ENCODE measurements at places on chromosomes 12 and 14.

- no peak for DNase-seq
Observed at GRCh38 chr14:96038920-96039632, at the start of gene C14orf132. Gene C14orf132 (plus strand): TSS chr14:96039362. CDS start chr14:96039501, 139 bp downstream.

DNA sequence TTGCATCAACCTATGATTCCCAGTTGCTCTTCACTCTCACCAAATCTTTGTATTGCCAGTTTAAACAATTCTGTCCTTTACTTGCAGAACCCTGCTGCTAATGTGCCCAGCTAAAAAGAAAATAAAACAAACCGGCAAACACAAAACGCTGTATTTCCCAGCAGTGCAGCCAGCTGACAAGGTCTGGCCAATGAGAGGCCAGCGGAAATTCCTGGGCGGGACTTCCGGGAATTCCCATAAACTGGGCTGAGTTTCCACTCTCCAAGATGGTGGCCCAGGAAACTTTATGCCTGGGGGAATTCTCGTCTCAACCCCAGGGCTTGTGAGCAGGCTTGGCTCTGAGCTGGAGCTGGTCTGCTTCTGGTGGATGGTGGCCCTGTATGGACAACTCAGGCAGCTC lies 807.3 kb upstream of the TMEM132C start:
- no peak for DNase-seq

DNA sequence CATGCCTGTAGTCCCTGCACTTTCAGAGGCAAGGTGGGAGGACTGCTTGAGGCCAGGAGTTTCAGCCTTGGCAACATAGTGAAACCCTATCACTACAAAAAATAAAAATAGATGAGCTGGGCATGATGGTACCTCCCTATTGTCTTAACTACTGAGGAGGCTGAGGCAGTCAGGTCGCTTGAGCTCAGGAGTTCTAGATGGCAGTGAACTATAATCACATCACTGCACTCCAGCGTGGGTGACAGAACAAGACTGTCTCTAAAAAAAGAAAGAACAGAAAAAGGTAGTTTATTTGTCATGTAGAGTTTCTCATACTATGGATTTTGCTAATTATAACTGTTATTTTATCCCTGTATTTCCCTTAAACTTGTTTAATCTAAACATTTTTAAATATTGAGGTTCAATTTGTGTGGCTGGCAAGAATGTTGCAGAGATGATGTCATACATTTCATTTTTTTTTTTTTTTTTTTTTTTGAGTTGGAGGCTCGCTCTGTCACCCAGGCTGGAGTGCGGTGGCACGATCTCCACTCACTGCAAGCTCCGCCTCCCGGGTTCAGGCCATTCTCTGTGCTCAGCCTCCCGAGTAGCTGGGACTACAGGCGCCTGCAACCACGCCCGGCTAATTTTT lies 39.7 kb upstream of the ATF7IP start:
- no peak for DNase-seq

- DNase-seq = no peak
Observed at GRCh38 chr12:122681814-122682213, 21.3 kb downstream of the HCAR2 start.

DNA sequence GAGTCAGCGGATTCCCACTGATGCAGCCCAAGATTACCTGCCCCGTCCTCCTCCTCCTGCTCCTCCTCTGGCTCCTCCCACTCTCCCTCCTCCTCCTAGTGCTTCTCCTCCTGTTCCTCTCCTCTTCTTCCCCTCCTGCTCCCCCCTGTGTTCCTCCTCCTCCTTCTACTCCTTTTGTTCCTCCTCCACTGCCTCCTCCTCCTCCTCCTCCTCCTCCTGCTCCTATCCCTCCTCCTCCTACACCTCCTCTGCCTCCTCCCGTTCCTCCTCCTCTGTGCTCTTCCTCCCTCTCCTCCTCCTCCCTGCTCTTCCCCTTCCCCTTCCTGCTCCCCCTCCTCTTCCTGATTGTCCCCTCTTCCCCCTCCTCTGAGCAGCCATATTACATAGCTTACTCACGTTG lies 141.3 kb downstream of the CACNA1C start:
- DNase-seq = no peak

GRCh38 chr14:99950181-99950580 lies 115.0 kb upstream of the EVL start:
- DNase-seq = no peak

DNA sequence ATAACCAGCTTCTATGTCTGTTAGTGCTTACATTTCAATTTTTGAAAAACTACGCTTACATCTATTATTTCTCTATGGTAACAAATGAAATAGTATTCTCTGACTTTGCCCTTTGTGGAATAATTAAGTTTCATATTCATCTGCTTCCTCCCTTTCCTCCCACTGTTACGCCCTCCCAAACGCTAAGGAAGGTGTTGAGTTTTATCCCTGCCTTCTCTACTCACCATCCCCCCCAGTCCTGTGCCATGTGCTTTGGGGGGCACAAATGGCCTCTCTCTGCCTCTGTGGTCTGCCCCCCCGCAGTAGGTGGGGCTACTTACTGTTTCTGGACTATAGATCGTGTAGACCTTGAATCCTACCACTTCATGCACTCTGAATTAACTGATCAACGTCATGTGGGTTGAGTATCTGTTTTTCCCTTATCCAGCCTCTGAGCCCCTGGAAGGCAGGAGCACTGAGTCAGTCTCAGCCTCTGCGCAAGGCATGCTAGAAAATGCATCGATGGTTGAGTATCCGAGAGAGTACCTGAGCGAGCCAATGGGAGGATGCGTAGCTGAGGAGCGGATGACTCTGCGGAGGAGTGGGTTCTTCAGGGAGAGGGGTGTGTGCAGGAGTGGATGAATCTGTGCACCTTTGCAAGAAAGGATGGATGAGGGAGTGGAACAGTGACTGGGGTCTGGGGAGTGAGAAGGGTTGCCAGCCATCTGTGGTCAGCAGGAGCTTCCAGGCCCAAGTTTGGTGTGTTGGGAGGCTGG lies 114.5 kb upstream of the RTL1 start:
- no peak for DNase-seq

DNA sequence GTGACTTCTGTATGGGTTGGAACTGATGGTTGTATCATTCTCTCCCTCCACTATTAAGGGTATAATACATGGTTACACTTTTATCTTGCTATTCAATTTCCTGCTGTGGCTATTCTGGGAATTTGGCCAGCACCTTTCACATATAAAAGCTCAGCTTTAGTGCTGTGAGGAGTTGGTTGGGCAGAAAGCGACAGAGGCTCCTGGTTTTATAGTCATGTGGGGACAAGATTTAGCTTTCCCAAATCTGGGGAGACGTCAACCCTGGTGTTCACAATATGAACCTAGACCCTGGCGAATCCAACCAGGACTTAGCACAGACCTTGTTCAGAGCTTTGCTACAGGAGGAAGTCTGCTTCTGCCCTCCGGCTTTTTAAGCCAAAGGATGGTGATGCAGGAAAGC lies 36.5 kb downstream of the FOS start:
- no peak for DNase-seq

DNA sequence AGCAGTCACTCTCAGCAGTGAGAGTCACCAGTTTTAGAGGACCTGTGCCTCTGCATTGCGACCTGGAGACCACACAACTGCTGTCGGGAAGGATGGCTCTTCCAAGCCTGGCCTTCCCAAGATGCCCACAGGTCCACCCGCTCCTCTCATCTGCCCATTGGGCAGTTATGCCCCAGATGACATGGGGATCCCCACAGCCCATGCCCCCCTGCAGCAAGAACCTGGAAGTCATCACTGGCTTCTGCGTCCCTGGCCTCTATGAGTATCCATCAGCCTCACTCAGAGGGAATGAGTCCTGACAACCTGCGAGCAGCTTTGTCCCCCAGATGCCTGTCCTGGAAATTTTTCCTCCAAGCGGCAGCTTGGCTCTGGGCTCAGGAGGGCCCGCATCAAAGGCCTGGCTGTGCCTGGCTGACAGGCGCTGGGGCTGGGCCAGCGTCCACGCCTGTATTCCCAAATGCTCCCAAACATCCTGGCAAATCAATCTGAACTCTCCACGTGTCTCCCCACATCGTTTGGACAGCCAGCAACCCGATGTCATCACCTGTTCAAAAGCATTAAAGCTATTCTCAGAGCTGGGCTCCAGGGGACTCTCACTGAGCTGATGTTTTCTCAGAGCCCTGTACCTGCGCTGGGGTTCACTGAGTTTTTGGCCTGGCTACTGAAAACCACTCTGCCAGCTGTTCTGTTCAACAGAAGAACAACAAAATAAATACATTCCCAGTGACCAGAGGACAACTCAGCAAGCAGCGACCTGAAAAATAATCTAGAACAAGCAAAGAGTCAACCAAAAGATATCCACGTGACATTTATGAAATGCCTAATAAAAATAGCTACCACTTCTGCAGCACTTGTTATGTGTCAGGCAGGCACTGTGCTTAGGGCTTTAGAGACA lies 57.8 kb downstream of the CLMN start:
- DNase-seq = no peak

- no peak for DNase-seq
Observed at GRCh38 chr12:92341065-92341668, 195.5 kb upstream of the BTG1 start.

GRCh38 chr12:58961906-58962305 lies 41.6 kb upstream of the LRIG3 start:
- no peak for DNase-seq

Measured in smooth muscle cell of the brain vasculature (primary cell).